Activated CD8-positive, alpha-beta T cell treated with anti-CD3 and anti-CD28 coated beads for 36 hours (primary cell): ENCODE measurements at places on chromosomes 7 and 10. TPM values are rescaled to one million over a fixed set of nuclear protein-coding genes. Genes with fewer than 3 reads are reported as not detected.

DNA sequence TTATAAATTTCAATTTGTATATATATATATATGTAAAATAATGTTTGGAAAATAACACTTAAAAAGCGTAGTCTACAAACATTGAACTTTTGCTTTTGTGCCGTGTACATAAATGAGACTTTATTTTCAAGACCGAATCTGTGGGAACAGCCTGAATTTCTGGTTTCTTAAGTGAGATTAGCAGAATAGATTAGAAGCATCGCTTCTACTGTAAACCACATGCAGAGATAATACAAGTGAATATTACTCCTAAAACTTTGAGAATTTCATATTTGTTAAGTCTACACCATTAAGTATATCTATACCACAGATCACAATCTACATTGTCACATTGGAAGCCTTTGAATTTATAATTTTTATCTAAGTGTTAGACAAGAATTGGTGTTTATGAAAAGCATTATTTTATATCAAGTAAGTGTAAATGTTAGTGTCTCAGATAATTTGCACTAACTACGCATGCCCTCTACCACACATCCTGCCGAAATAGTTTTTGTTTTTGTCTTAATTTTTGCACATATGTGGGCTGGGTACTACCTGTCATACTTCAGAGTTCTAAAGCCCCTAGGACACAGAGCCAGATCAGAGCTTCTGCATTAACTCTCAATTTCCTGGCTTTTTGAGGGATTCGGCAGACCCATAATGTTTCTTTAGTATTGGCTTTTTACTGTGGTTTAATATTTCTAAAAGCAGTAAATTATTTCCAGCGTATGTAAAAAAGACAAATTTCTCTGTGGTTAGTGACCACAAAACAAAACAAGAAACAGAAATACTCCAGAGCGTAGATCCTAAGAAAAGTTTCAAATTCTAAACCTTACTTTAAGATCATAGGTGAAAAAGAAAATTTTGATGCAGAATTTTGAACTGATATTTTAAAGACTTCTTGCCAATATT is 20.0 kb downstream of the TWIST1 start:
- no peak for DNase-seq

The MNX1 gene
- total RNA-seq, result not detected

The TWIST1 gene
- not detected for total RNA-seq

DNA sequence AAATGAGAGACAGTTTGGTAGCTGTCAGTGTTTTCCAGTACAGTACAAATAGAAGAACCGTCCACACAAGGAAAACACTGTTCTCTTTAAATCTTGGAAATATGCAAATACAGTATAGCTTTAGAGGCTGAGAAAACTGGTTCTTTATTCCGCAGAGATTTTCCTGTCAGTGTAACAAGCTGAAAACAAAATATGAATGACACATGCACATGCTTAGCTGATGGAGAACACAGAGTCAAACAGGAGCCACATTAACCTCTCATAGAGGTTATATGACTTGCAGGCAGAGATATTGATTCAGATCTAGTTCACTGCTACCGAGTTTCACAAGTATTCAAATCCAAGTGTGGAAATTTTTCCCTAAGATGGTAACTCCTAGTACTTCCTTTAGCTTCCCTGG is 135.2 kb upstream of the C1QL3 start:
- DNase-seq, result no peak

DNA sequence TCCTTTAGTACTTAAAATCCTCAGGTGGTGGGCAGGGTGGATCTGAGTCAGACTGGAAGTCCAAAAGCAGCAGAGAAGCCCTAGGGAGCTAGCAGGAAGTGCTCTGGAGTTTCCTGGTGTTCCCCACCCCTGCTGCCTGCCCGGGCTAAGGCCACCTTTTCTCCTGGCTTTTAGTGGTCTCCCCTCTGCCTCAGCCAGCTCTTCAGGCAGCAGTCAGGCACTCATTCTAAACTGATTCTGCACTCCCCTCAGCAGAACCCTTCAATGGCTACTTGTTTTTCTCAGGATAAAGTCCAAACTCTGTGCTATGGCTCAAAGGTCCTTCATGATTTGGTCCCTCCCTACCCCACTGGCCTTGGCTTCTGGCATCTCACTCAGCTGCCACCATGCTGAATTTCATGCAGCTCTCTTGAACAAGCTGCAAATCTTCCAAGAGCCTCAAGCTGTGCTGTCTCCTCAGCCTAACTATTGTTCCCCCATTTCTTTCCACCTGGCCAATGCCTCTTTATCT is 28.9 kb upstream of the DNMBP start:
- DNase-seq, result no peak

- no peak for DNase-seq
Measured at GRCh38 chr7:32255036-32255435, 184.8 kb upstream of the PDE1C start.

DNA sequence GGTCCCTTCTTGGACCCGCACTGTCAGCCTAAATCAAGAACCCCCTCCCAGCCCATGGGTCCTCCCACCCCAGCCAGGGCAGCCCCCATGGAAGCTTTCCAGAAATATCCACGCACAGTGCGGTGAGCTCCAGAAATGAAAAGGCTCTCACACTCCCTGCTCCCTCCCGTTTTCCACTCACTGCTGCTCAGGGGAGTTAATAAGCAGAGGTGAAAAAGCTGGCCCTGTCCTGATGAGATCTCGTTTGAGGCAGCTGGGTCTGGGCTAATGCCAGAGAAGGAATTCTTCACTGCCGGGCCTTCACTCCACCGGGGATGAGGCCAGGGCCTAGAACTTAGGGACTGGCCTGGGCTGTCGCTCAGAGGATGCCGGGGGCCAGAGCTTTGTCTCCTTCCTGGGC is 102.2 kb downstream of the ZMIZ1 start:
- DNase-seq, result no peak

DNA sequence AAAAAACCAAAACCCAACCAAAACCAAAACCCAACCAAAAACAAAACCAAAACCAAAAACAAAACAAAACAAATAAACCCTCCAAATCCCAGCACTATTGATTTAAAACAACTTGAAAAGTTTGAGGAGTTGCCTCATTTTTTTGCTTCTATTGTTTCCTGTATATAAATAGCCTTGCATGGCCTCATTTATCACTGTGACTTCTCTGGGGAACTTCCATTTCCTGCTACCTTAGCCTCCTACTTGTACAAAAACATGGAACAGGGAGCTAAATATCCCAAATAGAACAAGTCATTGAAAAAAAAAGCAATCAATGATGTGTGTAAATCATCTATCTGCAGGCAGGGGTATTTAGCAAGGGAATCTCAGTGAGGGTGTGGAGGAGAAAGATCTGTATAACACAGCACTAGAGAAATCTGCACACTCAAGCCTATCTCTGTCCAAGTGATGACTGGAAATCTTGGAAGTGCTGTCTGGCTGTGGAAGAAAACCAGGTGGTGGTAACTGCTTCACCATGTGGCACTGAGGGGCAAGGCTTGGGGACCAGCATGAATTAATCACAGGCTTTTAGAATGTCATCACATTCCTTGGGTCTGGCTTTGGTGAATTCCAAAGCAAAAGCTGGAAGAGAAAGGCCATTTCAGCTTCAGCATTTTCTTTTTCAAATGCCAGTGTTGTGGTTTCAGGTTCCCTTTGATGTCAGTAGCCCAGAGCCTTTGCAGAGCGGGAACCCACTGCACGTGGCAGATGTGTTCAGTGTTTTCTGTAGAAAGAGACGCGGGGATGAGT is 349.5 kb upstream of the ZNF32 start:
- no peak for DNase-seq

The TRPV5 gene
- not detected for total RNA-seq

The PLCE1 gene
- not detected for total RNA-seq

GRCh38 chr10:97584798-97585438 is 729 bp downstream of the HOGA1 start:
- no peak for DNase-seq

DNA sequence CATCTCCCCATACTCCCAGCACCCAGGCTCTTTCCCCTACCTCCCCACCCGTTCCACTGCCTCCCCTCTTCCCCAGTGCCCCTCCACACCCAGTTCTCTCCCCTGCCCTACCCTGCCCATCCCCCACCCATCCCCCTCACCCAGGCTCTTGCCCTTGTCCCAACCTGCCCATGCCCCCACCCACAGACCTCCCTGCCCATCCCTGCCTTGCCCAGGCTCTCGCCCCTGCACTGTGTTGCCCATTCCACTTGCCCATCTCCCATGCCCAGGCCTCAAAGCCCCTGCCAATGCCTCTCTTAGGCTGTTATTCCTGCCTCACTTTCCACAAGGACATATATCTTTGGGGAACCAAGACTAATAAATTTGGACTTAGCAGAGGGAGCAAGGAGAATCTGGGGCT is 262.6 kb upstream of the CXCL12 start:
- no peak for DNase-seq

DNA sequence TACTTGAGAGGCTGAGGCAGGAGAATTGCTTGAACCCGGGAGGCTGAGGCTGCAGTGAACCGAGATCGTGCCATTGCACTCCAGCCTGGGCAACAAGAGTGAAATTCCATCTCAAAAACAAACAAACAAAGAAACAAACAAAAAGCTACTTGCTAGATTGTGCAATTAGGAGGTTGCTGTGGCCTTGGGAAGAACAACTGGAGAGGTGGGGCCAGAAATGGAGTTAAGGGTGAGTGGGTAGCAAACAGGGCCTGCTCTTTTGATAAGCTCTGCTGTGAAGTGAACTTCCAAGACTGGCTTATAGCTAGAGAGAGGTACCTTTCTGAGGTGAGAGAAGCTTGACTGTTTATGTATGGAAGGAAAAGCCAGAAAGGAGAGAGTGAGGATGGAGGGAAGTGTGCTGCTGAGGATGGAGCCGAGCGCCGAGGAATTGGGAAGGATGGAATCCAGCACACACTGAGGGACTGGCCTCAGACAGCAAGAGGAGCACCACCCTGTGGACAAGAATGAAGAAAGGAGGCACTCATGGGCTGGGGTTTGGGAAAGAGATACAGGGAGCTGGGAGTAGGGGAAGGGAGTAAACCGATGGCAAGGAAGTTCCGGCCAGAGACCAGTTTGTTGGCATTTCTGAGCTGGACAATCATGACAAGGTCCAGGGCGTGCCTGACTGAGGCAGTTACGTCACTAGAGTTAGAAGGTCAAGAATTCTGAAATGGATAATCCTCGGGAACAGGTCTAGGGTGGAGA is 7.0 kb upstream of the RPEL1 start:
- no peak for DNase-seq

The SFTPA1 gene
- total RNA-seq, result not detected

GRCh38 chr10:17912754-17913153 is 39.0 kb upstream of the SLC39A12 start:
- DNase-seq, result no peak
